ENCODE measurements at places on chromosomes 2 and 18.
A peak's percentile ranks its signal among the peaks of the same experiment; 100 is the strongest.

- DNase-seq = no peak
Observed at GRCh38 chr2:16584824-16585540, 80.7 kb downstream of the CYRIA start.

DNA sequence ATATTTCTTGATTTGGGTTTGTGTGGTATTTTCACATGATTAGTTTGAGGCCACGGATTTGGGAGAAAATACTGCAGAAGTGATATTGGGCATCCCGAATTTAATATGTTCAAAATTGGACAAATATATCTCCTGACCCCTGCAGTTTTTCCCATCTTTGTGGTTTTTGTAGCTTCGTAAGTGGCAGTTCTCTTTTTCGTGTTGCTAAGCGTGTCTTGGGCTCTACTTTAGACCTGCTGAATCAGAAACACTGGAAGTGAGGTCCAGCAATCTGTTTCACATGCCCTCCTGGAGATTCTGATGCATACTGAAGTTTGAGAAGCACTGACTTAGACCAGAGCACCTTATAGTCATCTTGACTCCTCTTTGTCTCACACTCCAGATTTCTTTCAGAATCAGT is 98.3 kb downstream of the EPB41L5 start:
- DNase-seq = no peak

- no peak for DNase-seq
Observed at GRCh38 chr2:120892967-120893667, 157.4 kb downstream of the GLI2 start.

- no peak for DNase-seq
Observed at GRCh38 chr18:79926715-79927606, 24.5 kb downstream of the SLC66A2 start.

GRCh38 chr2:25467743-25468142 is 126.0 kb upstream of the DNMT3A start:
- no peak for DNase-seq

- no peak for DNase-seq
Observed at GRCh38 chr2:86633155-86633651, 9.5 kb upstream of the RNF103 start.

DNA sequence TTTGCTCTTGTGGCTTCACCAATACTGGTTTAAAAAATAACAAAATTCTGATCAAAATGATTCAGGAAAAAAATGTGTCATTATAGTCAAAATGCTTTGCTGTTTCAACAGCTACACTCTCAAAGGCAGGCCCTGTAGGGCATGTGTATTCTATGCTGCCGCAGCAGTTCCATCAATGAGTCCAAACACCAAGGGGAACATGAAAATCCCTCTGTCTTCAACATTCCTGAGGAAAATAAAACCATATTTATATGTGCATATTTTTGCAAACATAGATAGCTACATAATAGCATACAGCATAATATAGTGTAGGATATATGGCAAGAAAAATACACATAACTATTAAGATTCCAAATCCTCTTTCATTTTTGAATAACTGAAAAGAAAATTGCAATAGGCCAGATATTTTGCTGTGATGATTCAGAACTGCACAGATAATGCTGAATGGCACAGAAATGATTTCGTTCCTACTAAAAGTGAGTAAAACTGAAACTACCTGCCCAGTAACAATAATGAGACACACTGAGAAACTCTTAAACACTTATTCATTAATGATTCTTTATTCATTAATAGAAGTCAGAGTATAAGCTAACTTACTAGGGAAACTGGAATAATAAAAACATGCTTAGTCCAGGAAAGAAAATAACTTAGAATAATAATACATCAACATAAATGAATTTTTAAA is 343.8 kb downstream of the SUCLG1 start:
- DNase-seq = no peak

- DNase-seq = peak; percentile 87
Observed at GRCh38 chr2:33529771-33530481, 53.5 kb downstream of the RASGRP3 start.

DNA sequence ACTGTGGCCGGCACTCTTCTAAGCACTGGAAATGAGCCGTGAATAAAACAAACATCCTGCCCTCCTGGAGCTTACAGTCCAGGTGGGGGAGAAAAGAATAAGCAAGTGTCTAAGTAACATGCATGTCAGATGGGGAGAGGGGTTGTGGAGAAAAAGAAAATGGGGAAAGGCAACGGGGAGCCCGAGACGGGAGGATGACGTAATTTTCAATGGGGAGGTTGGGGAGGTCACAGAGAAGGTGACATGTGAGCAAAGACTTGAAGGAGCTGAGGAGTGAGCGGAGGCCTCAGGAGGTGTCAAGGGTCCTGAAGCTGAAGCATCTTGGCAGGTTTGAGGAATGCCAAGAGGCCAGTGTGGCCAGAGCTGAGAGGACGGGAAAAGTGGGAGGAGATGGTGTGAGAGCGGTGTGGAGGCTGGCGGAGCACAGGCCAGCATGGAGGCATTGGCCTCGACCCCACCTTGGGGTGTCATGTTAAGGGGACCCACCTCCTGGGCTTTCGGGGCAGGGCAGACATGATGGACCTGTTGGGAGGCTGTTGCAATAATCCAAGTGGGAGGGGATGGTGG is 15.0 kb upstream of the NTSR2 start:
- no peak for DNase-seq

DNA sequence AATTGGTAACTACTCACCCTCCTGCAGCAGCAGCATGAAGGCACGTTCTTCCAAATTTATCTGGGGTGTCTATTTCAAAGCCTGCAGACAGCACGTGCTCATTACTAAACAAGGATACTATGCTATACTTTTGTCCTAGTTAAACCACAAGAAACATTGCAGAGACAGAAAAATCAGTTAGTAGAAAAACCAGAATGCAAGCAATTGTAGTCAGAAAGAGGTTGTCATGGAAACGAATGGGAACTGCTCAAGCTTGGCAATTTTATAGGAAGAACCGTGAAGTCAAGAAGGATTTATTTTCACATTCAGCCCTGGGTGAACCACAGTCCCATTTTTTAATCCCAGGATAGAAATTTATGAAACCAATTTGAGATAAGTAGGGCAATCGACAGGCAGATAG is 162.2 kb upstream of the PGAP1 start:
- DNase-seq = no peak

GRCh38 chr2:23468474-23469141 is 83.6 kb downstream of the KLHL29 start:
- DNase-seq = no peak

- DNase-seq = no peak
Observed at GRCh38 chr2:152047824-152048471, 50.9 kb downstream of the CACNB4 start.

DNA sequence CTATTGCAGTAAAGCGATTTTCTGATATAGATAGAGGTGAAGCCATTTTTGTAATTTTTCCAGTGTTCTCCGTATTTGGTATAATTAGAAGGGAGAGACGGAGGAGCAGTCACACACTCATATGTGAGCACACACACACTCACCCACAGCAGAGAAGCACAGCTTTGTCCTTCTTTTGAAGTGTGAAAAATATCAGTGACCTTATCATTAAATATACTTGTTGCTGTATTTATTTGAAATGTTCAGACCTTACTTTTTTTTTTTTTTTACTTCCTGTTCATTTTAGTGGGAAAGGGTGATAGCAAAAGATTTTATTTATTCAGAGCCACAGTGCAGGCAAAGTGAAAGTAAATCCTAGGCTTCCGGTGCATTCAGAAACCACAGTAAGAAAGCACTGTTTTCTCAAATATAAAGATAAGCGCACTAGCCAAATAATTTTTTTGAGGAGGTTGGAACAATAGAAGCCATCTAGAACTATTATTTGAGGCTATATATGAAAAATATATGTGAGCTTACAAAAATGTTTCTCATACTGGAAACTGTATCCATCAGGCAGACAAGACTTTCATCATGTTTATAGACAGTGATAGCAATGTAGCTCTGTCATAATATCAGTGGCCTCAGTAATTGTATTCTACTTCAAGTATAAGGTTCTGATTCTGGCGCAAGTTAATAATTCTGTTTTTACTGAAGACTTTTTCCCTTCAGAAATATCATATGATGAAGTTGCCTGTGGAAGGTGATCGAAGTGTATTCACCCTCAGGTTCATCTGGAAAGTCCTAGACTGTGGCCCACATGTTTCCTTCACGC is 37.2 kb downstream of the TSHZ1 start:
- DNase-seq = no peak

- DNase-seq = no peak
Observed at GRCh38 chr18:69590150-69590549, 189.5 kb downstream of the DOK6 start.

DNA sequence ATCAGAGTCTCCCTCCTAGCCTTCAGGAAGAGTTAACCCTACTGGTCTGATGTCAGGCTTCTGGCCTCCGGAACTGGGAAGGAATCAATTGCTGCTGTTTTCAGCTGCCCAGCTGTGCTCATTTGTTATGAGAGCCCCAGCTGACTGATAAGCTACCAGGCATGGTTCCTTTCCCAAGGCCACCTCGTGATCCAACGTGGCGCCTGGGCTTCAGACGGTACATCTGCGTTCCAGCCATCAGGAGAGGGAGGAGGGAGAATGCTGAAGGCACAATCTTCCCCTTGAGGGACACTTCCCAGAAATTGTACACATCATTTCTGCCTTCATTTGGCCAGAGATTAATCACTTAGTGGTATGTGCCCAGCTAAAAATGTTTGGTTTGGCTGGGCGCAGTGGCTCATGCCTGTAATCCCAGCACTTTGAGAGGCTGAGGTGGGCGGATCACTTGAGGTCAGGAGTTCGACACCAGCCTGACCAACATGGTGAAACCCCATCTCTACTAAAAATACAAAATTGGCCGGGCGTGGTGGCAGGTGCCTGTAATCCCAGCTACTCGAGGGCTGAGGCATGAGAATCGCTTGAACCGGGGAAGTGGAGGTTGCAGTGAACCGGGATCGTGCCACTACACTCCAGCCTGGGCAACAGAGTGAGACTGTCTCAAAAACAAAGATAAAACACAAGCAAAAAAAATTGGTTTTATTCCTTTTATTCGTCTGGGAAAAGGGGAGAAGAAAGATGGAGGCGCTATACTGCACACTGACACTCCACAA is 10.5 kb upstream of the ARMC9 start:
- no peak for DNase-seq

DNA sequence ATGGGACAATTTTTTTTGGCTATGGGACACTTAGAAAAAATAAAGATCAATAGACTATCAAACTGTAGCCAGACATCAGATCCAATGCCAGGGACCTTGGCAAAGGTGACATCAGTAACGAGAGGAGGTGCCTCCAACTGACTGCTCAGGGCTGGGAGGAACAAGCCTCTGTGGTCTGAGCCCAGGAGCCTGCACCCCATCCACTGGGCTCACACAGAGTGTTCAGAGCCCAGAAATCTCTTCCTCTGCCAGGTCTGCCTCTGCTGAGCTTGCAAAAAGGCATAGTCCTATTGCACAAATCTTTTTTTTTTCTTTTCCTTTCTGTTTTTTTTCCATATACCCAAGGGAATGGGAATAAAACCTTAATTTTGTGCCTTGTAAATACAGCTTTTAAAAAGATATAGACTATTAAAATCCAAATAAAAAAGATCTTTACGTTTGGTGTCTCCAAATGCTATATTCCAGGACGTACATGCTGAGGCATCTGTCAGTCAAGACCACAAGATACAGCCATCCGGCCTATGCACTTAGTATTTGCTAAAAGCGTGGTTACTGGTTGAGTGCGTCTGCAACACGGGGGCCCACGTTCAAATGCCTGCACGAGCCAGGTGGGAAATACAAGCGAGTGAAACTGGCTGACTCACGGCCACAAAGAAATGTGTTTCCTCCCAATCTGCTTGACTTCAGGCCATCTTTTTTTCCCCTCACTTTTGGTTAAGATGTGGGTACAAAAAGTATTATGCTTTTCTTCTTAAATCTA is 7.8 kb upstream of the ARHGAP25 start:
- DNase-seq = no peak

DNA sequence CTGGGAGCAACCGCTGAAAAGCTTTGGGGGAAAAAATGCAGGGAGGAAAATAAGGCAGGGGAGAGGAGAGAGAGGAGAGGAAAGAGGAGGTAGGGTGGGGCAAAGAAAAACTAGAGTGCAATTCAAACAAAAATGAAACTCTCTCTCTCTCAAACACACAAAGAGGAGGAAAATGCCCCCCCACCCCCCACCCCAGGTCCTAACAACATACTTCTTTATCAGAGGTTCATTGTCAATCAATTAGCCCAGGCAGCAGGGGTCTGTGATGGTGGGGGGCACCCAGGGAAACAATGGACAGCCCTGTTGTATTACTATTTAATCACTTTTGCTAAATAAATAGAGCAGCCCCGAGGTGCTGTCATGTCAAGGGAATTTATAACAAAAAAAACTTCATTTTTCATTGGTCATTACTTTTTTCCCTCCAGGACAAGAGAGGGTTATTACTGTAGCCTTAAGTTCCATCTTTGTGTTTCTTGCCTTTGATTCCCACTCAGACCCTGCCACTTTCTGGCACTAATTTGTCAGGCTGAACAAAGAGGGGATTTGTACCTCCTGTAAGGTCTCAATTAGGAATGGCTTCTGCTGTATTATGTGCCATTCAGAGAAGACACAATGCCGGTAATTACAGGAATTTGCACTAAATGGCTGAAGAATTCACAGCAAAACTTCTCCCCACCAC is 55.0 kb downstream of the PLEKHM3 start:
- no peak for DNase-seq

All from HS-27A (cell line).